ENCODE measurements at places on chromosomes 5 and 9.

DNA sequence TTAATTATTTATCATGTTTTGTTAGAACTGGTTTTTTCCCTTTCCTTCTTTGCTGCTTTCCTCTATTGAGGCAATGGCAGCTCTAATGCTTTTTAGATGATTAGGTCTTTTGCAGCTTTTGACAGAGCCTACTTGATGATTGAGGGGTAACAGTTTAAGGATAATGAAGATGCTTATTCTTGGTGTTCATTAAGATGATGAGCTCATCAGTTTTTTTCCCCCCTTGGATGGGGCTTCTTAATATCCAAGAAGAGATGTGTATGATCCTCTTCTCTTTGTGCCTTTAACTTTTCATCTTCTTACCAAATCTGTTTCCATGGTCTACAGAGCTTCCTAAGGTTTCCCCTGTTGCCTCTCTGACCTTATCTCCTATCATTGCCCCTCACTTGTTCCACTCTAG, 15.8 kb downstream of the RBM27 start:
- no peak for DNase-seq

- DNase-seq: no peak
Measured at GRCh38 chr5:133730346-133730745, 118.0 kb upstream of the FSTL4 start.

DNA sequence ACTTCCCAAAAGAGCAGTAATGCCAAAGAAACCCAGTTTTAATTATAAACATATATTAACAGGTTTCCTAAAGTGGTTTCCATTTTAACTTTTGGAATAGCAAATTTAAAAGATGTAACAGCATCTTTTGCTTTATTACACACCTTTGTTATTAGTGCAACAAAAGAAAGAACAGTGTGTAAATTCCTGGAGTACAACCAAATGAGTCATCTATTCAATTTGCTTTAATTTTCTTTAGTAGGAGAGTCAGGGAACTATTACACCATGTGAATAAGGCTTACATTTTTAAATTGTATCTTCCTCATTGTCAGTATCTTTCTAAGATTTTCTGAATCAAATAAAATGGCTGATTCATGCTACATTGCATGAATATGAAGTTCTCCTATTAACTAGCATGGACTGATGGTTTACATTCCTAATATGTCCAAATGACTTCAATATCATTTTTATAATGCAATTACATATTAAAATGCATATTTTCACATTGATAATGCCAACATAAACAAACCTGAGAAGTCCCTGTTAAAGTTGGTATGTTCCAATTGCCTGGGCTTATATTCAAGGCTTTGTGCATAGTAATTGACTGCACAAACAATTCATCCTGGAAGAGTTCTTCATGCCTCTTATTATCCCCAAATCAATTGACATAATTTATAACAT, 22.5 kb downstream of the EDIL3 start:
- no peak for DNase-seq

- no peak for DNase-seq
Measured at GRCh38 chr9:113641100-113641885, 177.8 kb downstream of the RGS3 start.

DNA sequence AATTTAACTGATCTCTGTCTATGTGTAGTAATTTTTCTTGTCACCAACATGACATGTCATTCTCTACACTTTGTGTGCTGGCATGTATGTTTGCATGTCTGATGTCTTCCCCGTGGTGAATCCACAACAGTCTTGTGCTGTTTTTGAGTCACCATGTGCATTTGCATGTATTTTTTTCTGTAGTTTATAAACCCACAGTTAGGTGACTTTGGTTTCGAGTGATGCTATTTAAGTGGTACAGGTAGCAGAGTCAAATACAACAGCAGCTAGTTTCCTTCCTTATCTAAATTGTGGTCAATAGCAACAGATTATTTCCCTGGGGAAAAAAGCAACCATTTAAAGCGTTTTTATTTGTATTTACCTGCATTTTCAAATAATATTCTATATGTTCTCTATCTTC, 89.9 kb upstream of the FSD1L start:
- no peak for DNase-seq

DNA sequence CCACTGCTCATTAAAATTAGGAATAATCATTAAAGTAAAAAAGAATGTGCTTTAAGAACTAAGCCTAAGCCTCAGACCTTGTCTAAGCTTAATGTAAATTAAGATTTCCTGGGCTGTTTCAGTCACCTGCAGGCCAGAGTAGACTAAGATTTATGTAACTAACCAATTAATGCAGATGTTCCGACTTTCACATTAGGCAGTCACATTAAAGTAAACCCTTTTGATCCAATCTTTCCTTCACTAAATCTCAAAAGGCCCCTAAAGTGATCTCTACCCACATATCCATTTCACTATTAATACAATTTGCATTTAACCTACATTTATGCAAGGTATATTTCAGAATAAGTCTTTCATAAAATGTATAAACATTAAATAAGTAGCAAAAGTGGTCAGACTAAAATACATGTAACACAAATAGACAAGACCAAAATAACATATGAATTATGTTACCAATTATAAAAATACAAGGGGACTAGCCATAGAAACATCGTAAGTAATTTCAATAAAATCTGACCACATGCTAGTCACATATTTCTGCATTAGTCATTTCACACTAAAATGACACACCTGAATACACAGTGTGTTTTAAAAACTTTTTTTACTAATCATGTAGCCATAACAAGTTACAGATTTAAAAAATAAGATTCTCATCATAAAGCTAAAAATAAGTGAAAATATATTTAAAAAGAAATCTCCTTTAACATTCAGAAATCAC, 7.7 kb downstream of the NR3C1 start:
- no peak for DNase-seq

DNA sequence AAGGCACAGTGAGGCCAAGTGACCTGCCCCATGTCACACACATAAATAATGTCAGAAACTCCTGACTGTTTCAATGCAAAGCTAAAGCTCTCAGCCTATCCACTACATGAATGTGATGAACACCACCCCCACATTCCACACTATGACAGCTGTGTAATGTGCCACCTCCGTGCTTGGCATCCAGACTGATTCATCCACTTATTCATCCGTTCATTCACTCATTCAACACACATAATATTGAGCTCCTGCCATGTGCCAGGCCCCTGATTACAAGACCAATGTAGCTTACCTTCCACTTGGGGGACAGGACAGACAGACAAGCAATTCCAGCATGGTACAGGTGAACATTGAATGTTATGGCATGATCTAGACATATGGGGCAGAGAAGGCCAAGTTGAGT, 46.2 kb upstream of the FABP6 start:
- DNase-seq: peak; percentile 54

GRCh38 chr5:80254767-80255430, 949 bp downstream of the SERINC5 start:
- DNase-seq: no peak
